ENCODE measurements at places on chromosomes 5 and 9.
A peak's percentile ranks its signal among the peaks of the same experiment; 100 is the strongest.

GRCh38 chr9:90459321-90459720 is 183.3 kb downstream of the DIRAS2 start:
- no peak for DNase-seq

GRCh38 chr5:145521523-145521922 is 313.6 kb downstream of the PRELID2 start:
- no peak for DNase-seq

- peak; percentile 88 for DNase-seq
These were observed 2.5 kb upstream of the CDK9 start for GRCh38 chr9:127783111-127784008.

DNA sequence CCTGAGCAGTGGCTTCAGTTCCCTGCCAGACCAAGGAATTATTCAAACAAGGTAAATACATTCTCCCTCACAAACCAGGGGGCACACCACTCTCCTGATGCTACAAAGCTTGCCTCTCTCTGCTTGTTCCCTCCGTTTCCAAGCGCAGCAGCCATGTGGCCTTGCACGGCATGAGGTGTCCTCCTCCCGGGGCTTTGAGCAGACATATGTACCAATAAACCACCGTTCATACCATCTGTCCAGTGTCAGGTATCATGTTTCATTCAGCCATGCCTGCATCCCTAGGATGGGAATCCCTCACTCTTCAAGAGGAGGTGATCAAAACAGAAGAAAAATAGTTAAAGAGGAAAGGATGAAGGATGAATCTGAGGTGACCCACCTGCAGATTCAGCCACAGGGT is 282.7 kb downstream of the ENC1 start:
- DNase-seq = no peak

- DNase-seq = no peak
These were observed 25.1 kb downstream of the ZNF474 start for GRCh38 chr5:122154491-122154890.

GRCh38 chr5:26883375-26883774 is 155.0 kb downstream of the CDH9 start:
- DNase-seq = no peak

- no peak for DNase-seq
These were observed 128.5 kb upstream of the VLDLR start for GRCh38 chr9:2493109-2493508.

Measured in CD4-positive, alpha-beta T cell treated with Interleukin-1 beta for 1 hour (primary cell).